ENCODE measurements at places on chromosomes 1 and 21. TPM values are rescaled to one million over a fixed set of nuclear protein-coding genes. Genes with fewer than 3 reads are reported as not detected.
A peak's percentile ranks its signal among the peaks of the same experiment; 100 is the strongest.

The LRIG2 gene
- 10.9 TPM for total RNA-seq

The OR2T29 gene
- not detected for total RNA-seq

The KCNQ4 gene
- total RNA-seq: 0.96 TPM

DNA sequence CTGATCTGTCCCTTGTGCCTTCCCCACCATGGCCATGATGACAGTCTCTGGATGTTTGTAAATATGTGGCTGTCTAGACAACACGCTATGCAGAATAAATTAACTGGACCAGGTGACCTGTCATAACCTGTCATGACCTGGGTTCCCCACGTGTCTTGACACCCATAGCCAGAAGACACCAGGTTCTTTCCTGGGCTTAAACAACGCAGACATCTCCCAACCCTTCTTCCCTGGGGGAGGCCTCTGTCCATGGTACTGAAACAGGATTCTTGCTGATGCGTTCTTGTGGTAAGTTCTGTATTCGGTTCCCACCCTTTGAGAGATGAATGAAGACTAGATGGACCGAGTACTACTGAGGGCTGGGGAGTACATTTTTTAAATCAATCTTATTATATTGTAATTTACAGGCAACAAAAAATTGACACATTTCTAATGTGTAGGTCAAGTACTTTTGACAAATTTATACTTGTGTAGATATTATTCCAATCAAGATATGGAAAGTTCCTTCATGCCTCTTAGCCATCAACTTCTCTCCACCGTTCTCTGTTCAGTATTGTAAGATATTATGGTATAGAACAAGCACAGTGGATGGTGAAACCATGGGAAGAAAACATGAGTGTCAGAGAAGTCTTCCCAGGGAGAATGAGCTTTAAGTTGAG, 738.8 kb downstream of the PTPRU start:
- no peaks in the 10 kb centered on the region for H3K36me3 ChIP-seq
- H3K27me3 ChIP-seq: no peaks in the 10 kb centered on the region
- H3K4me3 ChIP-seq: no peak overlapping the region
- no peak overlapping the region for H3K27ac ChIP-seq

The ODF2L gene
- total RNA-seq: 47.0 TPM

DNA sequence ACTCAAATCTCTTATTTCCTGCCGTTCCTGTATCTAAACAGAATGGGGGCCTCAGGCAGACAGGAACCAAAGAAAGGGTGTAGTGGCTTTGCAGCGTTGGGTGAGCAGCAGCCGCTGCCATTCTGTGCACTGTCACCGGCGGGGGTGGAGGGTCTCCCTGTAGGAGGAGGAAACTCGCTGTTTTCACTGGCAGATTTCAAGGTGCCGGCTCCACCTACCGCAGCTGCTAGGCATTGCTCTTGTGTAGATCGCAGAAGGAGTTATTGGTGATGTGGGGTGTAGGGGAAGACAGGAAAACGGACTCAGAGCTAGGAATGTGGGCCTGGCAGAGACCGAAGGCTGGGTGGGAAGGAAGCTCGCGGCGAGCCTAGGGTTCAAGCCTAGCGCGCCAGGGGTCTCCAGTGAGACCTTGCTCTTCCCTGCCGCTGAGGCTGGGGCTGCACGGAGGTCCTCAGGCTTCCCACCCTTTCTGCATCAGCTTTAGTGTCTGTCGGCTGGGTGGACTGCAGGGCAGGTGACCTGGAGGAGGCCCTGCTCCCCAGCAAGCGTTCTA, 20.8 kb downstream of the ATP5PO start:
- no peaks in the 10 kb centered on the region for H3K27me3 ChIP-seq
- DNase-seq: peak; percentile 82
- H3K4me1 ChIP-seq: peaks cover 9% of the 10 kb centered on the region
- H3K27ac ChIP-seq: no peak overlapping the region
- peak overlapping the region; percentile 30 for H3K4me3 ChIP-seq

The CD53 gene
- total RNA-seq: 171 TPM

- H3K36me3 ChIP-seq: no peaks in the 10 kb centered on the region
- no peaks in the 10 kb centered on the region for H3K27me3 ChIP-seq
- no peaks in the 10 kb centered on the region for H3K4me1 ChIP-seq
Observed at GRCh38 chr1:88052167-88052566, 631.9 kb upstream of the PKN2 start.

GRCh38 chr1:153752072-153752471, 23.1 kb upstream of the SLC27A3 start:
- no peaks in the 10 kb centered on the region for H3K27me3 ChIP-seq
- peak overlapping the region; percentile 85 for H3K27ac ChIP-seq
- H3K4me3 ChIP-seq: no peak overlapping the region
- DNase-seq: no peak
- peaks cover 39% of the 10 kb centered on the region for H3K4me1 ChIP-seq

DNA sequence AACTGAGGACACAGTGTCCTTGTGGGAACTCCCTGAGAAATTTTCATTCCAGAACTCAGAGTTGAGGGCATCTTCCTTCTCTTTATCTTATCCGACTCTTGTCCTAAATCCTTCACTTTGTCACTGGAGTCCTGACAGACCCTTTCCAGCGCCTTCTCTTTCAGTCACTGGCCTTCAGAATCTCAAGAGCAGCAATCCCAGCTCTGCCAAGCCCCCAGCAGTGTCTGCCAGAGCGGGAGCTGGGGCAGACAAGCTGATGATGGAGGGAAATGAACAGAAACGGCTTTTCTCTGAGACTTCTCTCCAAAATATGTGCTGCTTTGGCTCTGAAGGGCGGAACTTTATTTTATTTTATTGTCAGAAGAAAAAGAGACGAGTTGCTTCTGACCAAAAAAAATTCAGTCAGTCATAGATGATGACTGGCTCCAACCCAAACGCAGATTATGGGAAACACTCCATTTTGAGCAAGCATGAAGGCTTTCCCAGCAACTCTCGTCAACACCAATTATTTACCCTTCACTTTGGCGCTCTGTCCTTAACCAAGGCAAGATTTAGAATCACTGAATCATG, 32.2 kb downstream of the MIS18A start:
- no peaks in the 10 kb centered on the region for H3K27me3 ChIP-seq
- DNase-seq: no peak

DNA sequence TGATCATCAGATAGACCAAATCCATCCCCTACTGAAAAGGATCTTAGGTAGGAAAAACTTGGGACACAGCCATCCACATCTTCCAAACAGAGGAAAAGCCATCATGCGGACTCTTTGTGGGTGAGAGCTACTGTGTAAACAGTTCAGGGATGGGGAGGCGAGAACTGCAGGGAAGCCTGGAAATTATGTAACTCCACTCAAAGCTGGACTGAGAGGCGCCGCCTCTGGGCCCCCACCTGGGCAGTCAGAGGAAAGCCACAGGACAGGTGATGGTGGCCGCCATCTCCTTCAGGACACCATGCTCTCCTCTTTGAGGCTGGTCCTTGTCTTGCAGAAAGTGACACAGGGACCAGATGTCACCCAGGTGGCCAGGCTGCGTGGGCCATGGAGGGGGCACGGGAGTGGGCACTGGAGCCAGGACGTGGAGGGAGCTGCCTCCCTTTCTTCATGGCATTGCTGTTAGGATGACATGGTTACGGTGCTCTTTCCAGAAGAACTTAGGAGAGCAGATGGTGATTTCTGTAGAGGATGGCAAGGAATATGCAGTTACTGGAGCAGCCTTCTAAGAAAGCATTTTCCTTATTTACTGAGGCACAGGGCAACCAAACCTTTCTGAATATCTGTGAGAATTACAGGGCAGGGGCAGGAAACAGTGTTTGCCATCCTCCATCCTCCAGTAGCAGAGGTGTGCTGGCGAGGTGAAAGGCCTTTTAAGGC, 32.0 kb upstream of the TDRD10 start:
- peak; percentile 81 for DNase-seq
- H3K36me3 ChIP-seq: peaks cover 6% of the 10 kb centered on the region
- no peak overlapping the region for H3K4me3 ChIP-seq
- no peaks in the 10 kb centered on the region for H3K27me3 ChIP-seq
- H3K27ac ChIP-seq: no peak overlapping the region

DNA sequence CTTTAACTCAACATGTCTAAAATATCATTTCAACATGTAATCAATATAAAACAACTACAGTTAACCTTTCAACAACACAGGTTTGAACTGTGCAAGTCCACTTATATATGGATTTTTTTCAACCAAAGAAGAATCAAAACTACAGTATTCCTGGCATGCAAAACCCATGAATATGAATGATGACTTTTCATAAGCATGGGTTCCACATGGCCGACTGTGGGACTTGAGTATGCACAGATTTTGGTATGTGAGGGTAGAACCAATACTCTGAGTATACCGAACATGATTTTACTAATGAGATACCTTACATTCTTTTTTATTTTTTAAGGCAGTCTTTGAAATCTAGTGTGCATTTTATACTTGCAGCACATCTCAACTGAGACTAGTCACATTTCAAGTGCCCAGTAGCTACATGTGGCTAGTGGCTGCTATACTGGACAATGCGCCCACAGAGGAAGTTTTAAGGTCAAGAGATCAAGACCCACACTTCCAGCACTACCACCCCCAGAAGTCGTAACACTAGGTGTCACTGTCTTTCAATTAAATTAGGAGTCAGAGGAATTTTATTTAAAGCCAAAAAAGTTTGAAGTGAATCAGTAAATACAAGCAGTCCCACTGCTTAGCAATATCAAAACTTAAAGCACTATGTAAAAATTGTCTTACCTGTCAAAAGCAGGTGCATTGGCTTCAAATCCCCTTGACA, 40.0 kb downstream of the SYNJ1 start:
- DNase-seq: no peak
- no peak overlapping the region for H3K27ac ChIP-seq
- H3K27me3 ChIP-seq: no peaks in the 10 kb centered on the region
- no peaks in the 10 kb centered on the region for H3K4me1 ChIP-seq

DNA sequence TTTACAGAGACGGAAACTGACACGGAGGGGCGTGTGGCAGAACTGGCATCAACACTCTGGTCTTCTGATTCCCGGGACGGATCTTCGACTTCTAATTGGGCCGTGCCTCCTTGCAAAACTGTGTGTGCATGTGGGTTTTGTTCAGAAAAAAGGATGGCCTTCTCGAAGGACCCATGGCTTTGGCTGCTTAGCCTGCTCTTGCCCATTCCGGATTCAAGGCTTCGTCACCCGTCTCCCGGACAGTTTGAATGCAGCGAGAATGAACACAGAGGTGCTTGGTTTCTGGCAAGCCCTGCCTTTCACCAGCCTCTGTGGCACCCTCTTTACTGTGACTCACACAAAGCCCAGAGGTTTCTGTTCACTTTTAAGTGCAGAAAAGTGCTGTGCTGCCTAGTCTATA, 120.1 kb downstream of the PRDM2 start:
- H3K27ac ChIP-seq: no peak overlapping the region
- H3K27me3 ChIP-seq: no peaks in the 10 kb centered on the region
- H3K36me3 ChIP-seq: peaks cover 22% of the 10 kb centered on the region
- no peak for DNase-seq
- H3K4me1 ChIP-seq: no peaks in the 10 kb centered on the region
- no peak overlapping the region for H3K4me3 ChIP-seq

- H3K36me3 ChIP-seq: no peaks in the 10 kb centered on the region
- H3K4me1 ChIP-seq: peaks cover 32% of the 10 kb centered on the region
- peak overlapping the region; percentile 73 for H3K27ac ChIP-seq
- H3K4me3 ChIP-seq: no peak overlapping the region
- no peak for DNase-seq
- no peaks in the 10 kb centered on the region for H3K27me3 ChIP-seq
Observed at GRCh38 chr1:228938537-228938901, 203.2 kb downstream of the RHOU start.

GRCh38 chr1:64038965-64039364, 164.5 kb upstream of the UBE2U start:
- no peak for DNase-seq
- H3K4me3 ChIP-seq: no peak overlapping the region
- no peak overlapping the region for H3K27ac ChIP-seq
- H3K4me1 ChIP-seq: peaks cover 10% of the 10 kb centered on the region
- H3K27me3 ChIP-seq: no peaks in the 10 kb centered on the region
- H3K36me3 ChIP-seq: no peaks in the 10 kb centered on the region

DNA sequence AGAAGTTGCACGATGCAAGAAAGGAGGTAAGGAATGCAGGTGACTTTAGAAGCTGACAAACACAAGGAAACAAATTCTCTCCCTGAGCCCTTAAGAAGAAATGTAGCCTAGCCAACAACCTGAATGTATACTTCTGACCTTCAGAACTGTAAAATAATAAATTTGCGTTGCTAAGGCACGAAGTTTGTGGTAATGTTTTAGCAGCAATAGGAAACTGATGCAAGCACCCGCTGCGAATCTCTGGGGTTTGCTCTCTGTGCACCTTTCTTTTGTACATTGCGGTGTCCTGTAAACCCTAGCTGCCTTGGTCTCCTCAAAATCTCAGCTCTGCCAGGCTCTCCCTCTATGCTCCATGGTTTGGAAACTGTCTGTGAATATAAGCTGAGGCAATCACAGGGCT, 15.1 kb downstream of the CD53 start:
- H3K36me3 ChIP-seq: peaks cover 9% of the 10 kb centered on the region
- H3K27ac ChIP-seq: no peak overlapping the region
- H3K4me3 ChIP-seq: no peak overlapping the region
- H3K27me3 ChIP-seq: no peaks in the 10 kb centered on the region
- no peaks in the 10 kb centered on the region for H3K4me1 ChIP-seq

GRCh38 chr1:17377325-17377953, 5.4 kb downstream of the PADI6 start:
- no peaks in the 10 kb centered on the region for H3K4me1 ChIP-seq
- no peak for DNase-seq
- no peak overlapping the region for H3K4me3 ChIP-seq
- no peaks in the 10 kb centered on the region for H3K36me3 ChIP-seq
- no peak overlapping the region for H3K27ac ChIP-seq
- peaks cover 27% of the 10 kb centered on the region for H3K27me3 ChIP-seq

The AURKAIP1 gene
- 92.1 TPM for total RNA-seq

GRCh38 chr1:155127105-155127966, at the start of gene EFNA1:
EFNA1 (plus strand) TSS chr1:155127876; CDS start chr1:155127978, 102 bp downstream.
- H3K27me3 ChIP-seq: peaks cover 10% of the 10 kb centered on the region
- H3K4me3 ChIP-seq: peak within 1 kb of the TSS; percentile 64
- H3K4me1 ChIP-seq: peaks cover 33% of the 10 kb centered on the region
- H3K27ac ChIP-seq: peak within 1 kb of the TSS; percentile 87
- peaks cover 11% of the 10 kb centered on the region for H3K36me3 ChIP-seq

DNA sequence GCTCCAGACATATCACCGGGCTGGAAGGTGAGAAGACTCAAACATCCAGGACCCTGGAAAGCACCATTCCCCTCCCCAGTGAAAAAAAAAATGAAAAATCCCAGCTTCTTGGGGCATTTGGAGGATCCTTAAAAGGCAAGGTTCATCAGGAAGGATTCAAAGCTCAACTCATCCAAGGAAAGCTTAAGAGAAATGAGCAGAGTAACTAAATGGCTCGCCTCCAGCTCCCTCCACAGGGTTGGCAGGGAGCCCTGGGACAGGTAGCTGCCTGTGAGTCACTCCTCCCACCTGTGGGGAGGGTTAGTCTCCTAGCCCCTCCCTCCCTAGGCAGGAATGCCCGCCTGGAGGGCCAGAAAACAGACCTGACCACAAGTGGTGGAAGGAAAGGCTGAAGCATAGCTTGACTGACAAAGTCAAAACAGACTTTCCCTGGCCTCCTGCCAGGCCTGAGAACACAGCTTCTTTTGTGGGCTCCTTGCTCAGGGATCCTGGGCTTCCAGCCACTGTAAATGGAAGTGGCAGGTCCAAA, 712 bp upstream of the LAMB3 start:
- H3K27me3 ChIP-seq: no peaks in the 10 kb centered on the region
- H3K4me1 ChIP-seq: peaks cover 37% of the 10 kb centered on the region
- no peaks in the 10 kb centered on the region for H3K36me3 ChIP-seq
- DNase-seq: peak; percentile 92

All from upper lobe of right lung (tissue), 1 donor.